ENCODE measurements at places on chromosomes 3 and 15.

DNA sequence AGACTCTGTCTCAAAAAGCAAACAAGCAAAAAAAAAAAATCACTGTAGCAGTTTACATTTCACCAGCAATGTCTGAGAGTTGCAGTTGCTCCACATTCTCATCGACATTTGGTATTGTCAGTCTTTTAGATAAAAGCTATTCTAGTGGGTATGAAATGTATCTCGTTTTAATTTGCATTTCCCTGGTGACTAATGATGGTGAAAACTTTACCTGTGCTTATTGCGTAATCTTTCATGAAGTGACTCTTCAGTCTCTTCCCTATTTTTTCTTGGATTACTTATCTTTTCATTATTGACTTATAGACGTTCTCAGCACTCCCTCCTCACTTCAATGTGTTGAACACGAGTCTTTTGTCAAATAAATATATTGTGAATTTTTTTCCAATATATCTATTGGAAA is 37.2 kb upstream of the CLSTN2 start:
- no peak for DNase-seq

GRCh38 chr3:120129718-120130513 is 35.7 kb upstream of the GSK3B start:
- no peak for DNase-seq

DNA sequence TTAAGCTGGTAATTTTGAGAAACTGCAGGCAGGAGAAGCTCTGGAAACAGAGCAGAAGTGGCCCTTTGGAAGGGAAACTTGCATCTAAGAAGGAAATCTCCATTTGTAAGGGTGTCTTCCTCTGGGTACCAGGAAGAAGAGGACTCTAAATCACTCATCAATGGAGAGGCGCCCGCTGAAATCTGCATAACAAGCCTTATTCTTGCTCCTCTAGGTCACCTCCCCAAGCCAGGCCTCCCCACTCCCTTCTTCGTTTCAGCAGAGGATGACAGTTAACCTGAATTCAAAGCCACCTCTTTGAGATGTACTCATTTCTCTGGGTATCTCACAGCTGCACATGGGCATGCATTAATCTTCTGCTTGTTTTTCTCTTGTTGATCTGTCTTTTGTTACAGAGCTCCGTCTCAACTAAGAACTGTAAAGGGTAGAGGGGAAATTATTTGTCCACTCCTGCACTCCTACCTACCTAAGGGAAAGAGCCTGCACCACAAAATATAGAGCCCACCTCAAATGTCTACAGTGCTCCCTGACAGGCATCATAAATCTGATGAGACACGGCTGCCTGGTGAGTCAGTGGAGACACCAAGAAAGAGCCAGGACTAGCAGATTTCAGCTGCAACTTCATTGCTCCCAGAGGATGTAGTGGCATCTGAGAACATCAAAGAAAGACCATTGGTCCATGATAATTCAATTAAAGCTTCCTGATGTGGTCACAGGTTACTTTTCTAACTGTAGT is 51.5 kb downstream of the GABRB3 start:
- DNase-seq = no peak

- DNase-seq = no peak
Observed at GRCh38 chr15:44593042-44593736, 56.2 kb downstream of the EIF3J start.

DNA sequence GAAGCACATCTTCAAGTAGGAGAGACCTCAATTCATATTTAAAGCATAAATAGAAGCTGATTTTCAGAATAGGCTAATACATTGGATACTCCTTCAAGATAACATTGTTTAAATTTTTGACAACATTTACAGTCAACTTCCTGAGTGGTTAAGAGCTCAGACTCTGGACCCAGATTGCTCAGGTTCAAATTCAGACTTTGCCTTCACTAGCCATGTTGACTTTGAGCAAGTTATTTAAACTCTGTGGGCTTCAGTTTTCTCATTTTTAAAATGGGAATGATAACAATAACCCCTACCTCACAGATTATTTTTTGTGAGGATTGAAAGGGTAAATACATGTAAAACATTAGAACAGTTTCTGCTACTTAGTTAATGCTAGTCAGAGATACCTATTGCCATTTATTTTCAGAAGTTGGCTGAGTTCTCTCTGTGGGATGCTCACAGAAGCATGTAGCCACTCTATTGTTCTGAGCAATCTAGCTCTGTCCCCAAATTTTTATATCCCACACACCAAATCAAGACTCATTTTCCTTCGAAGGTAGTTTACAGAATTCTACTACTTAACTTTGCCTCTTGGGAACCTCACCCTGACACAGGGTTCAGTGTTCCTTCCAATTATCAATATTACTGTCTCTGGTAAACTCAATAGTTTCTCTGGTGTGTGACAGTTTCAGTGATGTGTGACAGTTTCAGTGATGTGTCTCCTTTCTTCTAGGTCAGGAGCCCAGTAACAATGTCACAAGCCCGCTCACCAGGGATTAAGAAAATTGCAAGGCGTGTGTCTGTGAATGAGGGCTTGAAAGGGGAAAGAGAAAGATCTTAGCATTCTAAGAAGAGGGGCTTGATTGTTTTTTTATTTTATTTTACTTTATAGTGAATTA is 79.4 kb upstream of the OSTN start:
- DNase-seq = no peak

GRCh38 chr3:149332771-149333170 is 665 bp downstream of the TM4SF18 start:
- DNase-seq = no peak

DNA sequence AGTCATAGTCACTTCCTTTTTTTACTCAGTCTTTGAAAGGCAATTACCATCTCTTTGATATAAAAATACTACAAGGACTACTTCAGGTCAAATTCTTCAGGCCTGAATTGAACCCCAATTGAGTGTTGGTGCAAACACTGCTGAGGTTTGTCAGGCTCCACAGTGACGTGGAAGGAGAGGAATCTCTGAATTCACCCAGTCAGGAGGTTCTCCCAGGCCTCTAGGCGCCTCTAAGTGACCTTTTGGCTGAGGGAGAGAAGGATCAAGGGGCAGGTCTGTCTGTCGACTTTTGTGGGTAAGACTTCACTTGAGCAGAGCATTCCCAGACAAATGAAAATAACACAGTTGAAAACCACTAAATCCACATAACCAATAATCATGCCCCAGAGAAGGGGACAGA is 227.6 kb upstream of the CHRNA7 start:
- no peak for DNase-seq

- DNase-seq = no peak
Observed at GRCh38 chr15:90550919-90551318, 21.2 kb downstream of the CRTC3 start.

GRCh38 chr3:37163262-37164015 is 10.9 kb downstream of the LRRFIP2 start:
- DNase-seq = no peak

GRCh38 chr15:92667970-92668485 is 12.5 kb upstream of the FAM174B start:
- DNase-seq = no peak

DNA sequence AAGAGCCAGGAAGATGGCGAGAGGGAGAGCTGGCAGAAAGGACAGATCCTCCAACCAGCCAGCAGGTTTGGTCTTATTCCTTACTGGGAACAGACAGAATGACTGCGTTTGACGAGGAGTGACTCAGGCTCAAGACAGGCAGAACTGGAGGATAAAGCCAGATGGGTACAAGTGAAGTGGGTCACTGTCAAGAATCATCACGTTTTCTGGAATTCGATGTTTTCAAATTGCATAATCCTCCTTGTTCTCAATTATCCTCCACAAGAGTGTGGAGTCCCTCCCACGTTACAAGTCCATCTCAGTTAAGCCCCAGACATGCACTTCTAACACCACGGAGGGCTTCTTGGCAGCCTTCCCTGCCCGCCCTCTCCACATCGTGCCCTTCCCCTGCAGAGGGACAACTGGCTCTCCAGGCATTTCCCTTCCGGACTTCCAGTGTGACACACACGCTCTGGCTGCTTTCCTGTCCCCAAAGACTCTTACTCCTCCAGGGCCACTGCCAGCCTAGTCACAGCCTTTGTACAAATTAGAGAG is 183.1 kb downstream of the CHST2 start:
- DNase-seq = no peak

- no peak for DNase-seq
Observed at GRCh38 chr15:70266412-70267121, 168.8 kb upstream of the TLE3 start.

DNA sequence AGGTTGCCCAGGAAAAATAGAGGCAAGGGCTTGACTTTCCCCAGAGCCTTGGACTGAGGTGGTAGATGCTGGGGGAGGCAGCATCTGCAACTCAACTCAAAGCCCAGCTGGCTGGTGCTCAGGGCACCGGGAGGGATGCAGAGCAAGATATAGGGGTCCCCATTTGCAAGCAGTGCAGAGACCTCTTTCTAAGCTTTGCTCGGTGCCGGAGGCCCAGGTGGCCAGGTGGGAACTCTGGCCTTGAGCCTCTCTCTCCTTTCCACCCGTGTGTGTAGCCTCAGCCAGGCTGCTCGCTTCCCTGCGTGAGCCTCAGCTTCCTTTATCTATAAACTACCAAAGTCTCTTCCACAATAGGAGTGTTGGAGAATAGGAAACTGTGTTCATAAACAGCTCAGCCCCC is 36.5 kb downstream of the SLC6A6 start:
- no peak for DNase-seq

DNA sequence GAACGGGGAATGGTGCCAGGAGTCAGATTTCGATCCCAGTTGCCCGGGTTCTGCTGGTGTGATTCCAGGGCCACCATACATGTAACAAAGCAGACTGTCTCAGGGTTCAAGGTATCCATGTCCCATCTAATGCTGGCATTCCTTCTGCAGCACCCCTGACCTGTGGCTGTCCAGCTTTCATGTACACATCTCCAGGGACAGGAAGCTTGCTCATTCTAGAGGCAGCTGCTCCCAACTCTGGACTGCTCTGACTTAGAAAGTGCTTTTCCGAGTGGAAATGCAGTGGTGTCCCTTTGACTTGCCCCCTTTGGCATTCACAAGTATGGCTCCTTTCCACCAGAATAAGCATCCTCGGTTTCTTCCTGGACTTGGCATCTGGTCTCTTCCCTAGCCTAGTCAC is 30.9 kb downstream of the PML start:
- no peak for DNase-seq

- DNase-seq = no peak
Observed at GRCh38 chr3:124860599-124860998, 26.6 kb downstream of the ITGB5 start.

DNA sequence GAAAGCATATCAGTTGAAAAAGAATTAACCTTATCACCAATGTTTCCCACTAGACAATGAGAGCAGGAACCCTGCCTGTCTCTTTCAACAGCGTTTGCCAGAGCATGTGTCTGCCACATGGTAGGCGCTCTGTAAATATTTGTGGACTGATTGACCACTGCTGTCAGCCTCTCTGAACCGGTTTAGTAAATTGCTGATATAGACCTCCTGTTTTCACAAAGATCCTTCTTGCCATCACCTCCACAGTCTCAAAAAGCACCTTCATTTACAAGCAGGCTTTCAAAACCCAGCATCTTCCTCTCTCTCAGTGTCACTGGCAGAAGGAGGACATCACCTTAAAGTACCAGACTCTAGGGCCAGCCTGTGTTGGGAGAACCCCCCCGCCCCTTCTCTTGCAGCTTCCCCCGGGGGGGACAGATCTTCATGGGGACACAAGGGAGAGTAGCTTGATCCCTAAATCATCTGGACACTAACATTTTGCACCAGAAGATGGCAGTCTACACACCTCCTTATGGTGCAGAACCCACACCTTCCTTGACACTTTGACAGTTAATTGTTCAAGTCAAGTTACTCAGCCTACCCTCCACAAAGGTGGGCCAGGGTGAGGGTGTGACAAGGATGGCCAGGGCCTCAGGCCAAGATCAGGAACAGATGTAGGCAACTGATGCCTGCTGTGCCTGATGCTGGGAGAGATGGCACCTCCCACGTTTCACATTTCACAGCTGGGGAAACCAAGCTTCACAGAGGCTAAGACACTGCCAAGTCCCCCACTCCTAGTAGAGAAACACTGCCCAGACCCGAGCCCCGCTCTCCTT is 37.8 kb upstream of the USP3 start:
- DNase-seq = peak; percentile 78

DNA sequence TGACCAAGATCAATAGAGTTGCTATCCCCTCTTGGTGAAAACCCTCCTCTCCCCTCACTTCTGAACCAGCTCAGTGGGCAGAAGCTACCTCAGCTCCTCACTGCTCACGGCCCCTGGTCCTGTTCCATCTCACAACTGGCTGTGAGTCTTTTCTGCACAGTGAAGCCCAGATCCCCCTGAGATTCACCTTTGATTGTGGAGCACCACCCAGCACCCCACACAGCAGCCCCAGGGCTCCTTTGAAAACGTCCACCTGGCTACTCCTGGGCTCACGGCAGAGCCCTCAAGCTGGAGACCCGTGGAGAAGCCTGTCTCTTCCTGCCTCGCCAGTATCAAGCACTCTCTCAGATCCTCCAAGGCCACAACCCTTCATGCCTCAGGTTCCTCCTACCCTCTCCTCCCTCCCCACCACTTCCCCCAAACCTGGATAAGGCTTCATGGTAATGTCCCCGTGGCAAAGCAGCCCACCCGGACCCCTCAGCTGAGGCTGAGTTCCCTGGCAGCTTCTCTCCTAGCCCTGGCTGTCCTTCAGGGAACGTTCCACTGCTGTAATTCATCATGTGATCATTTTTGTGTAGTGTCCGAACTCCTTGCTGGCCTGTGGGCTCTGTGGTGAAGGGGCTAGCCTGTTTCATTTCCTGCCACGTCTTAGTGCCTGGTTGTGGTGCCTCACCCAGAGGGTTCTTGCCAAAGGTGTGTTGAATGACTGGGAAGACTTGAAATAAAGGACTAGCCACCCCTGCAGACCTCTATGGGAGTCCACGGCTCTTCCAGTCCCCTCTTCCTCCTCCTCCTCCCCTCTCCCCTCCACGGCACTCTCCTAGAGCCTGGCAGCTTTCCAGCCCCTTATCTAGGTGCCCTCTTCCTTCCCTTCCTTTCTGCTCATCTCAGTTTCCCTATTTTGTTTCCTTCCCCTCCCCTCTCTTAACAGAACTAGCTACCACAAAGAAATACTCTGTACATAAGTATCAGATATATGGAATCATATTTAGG is 44.5 kb downstream of the KY start:
- no peak for DNase-seq

- DNase-seq = no peak
Observed at GRCh38 chr15:41154412-41154811, 38.3 kb upstream of the INO80 start.

DNA sequence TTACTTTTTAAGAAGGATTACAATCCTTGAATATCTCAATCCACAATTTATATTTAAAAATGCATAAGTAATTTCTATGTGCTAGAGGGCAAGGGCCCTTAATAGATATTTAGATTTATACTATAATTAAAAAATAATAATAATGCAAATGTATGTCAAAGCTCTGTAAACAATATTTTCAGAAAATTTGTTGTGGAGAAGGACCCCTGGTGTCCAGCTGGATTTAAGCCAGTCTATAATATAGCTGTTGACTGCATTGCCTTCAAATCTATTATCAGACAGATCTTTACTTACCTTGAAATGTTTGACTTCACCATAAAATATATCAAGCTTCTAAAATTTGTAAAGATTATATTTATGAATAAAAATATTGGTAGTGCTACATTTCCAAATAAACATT is 65.6 kb downstream of the ZBTB20 start:
- DNase-seq = no peak
